ENCODE measurements at places on chromosomes 6 and 20. TPM values are rescaled to one million over a fixed set of nuclear protein-coding genes. Genes with fewer than 3 reads are reported as not detected.

DNA sequence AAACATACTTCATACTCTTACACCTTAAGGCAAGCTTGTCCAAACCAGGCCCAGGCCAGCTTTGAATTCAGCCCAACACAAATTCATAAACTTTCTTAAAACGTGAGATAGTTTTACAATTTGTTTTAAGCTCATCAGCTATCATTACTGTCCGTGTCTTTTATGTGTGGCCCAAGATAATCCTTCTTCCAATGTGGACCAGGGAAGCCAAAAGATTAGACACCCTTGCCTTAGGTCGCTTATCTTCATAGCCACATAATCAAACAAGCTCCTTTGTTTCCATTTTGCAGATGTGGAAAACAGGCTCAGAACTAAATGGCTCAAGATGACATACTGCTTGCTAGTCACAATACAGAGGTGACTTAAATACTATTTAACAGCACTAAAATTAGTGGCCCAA lies 6.0 kb downstream of the SALL4 start:
- H3K4me1 ChIP-seq = peaks cover 14% of the 10 kb centered on the region
- H3K27ac ChIP-seq = no peak overlapping the region
- H3K27me3 ChIP-seq = peaks cover 65% of the 10 kb centered on the region
- no peaks in the 10 kb centered on the region for H3K36me3 ChIP-seq
- no peak for DNase-seq
- no peak overlapping the region for H3K4me3 ChIP-seq

Gene PCIF1
- total RNA-seq = 83.3 TPM

GRCh38 chr6:163566056-163566455 lies 151.5 kb downstream of the QKI start:
- no peaks in the 10 kb centered on the region for H3K4me1 ChIP-seq
- no peak for DNase-seq
- H3K4me3 ChIP-seq = no peak overlapping the region

DNA sequence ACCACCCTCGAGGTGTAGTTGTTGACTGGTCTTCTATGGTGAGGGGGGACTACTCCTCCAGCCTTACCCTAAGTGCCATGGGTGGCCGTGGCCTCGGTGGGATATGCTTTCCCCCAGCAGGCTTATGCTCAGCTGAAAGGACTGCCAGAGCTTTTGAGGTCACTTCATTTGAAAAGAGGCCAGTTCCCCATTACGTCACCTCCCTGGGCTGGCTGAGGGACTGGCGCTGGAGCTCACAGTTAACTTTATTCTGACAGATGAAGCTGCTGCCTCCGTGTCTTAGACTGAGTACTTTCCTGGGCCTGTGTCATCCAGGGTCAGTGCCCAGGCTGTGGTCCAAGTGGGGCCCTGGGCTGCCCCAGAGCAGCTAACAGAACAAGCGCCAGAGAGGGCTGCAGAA lies 42.8 kb upstream of the PCMTD2 start:
- no peak for DNase-seq
- H3K36me3 ChIP-seq = no peaks in the 10 kb centered on the region

Gene NEURL2
- 5.0 TPM for total RNA-seq

- H3K4me3 ChIP-seq = peak overlapping the region; percentile 100
- peak; percentile 68 for DNase-seq
- H3K4me1 ChIP-seq = peaks cover 69% of the 10 kb centered on the region
- peak overlapping the region; percentile 98 for H3K27ac ChIP-seq
- no peaks in the 10 kb centered on the region for H3K27me3 ChIP-seq
These were observed 697 bp downstream of the PPT2 start for GRCh38 chr6:32154514-32155161.

- no peak for DNase-seq
- H3K4me3 ChIP-seq = no peak overlapping the region
- H3K4me1 ChIP-seq = peaks cover 4% of the 10 kb centered on the region
- no peaks in the 10 kb centered on the region for H3K36me3 ChIP-seq
- peaks cover 2% of the 10 kb centered on the region for H3K27me3 ChIP-seq
These were observed 6.7 kb downstream of the C6orf132 start for GRCh38 chr6:42135722-42136121.

DNA sequence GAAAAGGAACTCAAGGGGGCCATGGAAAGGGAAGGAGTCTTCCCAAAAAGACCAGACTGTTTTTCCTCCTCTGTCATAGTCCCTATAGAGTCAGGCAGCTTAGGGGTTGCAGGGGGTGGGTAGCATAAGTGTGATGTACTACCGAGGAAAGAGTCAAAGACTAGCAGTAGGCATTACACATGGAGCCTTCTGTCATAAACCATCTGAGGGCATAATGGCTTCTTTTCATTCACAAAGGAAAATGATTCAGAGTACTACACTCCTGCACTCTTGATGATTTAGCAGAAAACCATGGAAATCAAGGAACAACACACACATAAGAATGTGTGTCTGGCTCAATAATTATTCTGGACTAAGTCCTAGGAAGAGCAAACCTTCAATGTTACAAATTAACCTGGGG lies 14.9 kb downstream of the PLN start:
- peaks cover 41% of the 10 kb centered on the region for H3K4me1 ChIP-seq
- no peaks in the 10 kb centered on the region for H3K27me3 ChIP-seq
- H3K36me3 ChIP-seq = peaks cover 28% of the 10 kb centered on the region
- no peak overlapping the region for H3K4me3 ChIP-seq
- DNase-seq = no peak

Gene BEND3
- 1.9 TPM for total RNA-seq

Gene ADTRP
- 5.0 TPM for total RNA-seq

GRCh38 chr6:53854843-53855567 lies 60.2 kb downstream of the LRRC1 start:
- no peak for DNase-seq
- H3K27me3 ChIP-seq = no peaks in the 10 kb centered on the region
- H3K27ac ChIP-seq = no peak overlapping the region
- peaks cover 11% of the 10 kb centered on the region for H3K4me1 ChIP-seq
- H3K4me3 ChIP-seq = no peak overlapping the region
- no peaks in the 10 kb centered on the region for H3K36me3 ChIP-seq

DNA sequence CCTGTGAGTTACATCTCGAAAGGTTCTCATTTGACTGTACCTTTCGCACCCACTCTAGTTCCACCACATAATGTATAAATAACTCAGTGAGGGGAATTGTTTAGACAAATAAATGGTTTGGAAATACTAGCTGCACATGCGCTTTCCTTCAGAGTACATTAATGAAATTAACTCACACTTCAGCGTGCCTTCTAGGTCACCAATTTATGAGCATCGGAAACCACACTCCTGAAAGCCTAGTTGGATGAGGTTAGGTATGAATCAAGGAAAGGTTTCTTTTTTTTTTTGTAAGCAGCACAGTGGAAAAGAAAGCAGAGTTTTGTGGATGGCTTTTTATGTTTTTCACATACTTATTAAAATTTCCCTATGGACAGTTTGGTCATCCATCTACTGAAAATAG lies 247.8 kb upstream of the TCF21 start:
- no peaks in the 10 kb centered on the region for H3K27me3 ChIP-seq
- H3K36me3 ChIP-seq = no peaks in the 10 kb centered on the region
- no peak overlapping the region for H3K4me3 ChIP-seq
- H3K27ac ChIP-seq = no peak overlapping the region
- no peaks in the 10 kb centered on the region for H3K4me1 ChIP-seq
- no peak for DNase-seq

Gene MATN4
- not detected for total RNA-seq

- H3K4me1 ChIP-seq = no peaks in the 10 kb centered on the region
- peak overlapping the region; percentile 29 for H3K27ac ChIP-seq
- no peak overlapping the region for H3K4me3 ChIP-seq
- DNase-seq = no peak
- peaks cover 1% of the 10 kb centered on the region for H3K27me3 ChIP-seq
These were observed 133.3 kb upstream of the ARMC2 start for GRCh38 chr6:108714766-108715414.

Gene DLGAP4
- total RNA-seq = 30.5 TPM

Gene TRIM10
- not detected for total RNA-seq

GRCh38 chr6:162109480-162110050 lies 618.0 kb downstream of the PRKN start:
- H3K4me3 ChIP-seq = no peak overlapping the region
- peaks cover 28% of the 10 kb centered on the region for H3K36me3 ChIP-seq
- no peak overlapping the region for H3K27ac ChIP-seq
- DNase-seq = no peak

DNA sequence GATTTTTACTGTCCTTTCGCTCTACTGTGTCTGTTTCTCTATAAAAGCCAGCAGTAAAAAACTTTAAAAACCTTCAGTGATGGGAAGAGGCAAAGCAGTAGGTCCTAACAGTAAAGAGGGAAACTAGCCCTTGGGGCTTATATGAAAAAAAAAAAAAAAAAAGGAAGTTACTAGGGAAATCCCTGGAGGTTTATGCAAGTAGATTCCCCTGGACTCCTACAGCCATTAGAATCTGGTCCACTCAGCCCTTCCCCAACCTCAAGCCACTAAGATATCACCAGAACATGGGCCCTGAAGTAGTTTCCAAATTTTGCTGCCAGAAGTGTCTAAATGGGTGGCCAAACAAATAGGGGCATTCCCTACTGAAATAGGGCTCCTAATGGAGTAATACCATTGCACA lies 70.5 kb upstream of the HINT3 start:
- no peak overlapping the region for H3K4me3 ChIP-seq
- no peaks in the 10 kb centered on the region for H3K27me3 ChIP-seq
- no peaks in the 10 kb centered on the region for H3K4me1 ChIP-seq
- DNase-seq = no peak
- H3K36me3 ChIP-seq = peaks cover 80% of the 10 kb centered on the region
- H3K27ac ChIP-seq = no peak overlapping the region

DNA sequence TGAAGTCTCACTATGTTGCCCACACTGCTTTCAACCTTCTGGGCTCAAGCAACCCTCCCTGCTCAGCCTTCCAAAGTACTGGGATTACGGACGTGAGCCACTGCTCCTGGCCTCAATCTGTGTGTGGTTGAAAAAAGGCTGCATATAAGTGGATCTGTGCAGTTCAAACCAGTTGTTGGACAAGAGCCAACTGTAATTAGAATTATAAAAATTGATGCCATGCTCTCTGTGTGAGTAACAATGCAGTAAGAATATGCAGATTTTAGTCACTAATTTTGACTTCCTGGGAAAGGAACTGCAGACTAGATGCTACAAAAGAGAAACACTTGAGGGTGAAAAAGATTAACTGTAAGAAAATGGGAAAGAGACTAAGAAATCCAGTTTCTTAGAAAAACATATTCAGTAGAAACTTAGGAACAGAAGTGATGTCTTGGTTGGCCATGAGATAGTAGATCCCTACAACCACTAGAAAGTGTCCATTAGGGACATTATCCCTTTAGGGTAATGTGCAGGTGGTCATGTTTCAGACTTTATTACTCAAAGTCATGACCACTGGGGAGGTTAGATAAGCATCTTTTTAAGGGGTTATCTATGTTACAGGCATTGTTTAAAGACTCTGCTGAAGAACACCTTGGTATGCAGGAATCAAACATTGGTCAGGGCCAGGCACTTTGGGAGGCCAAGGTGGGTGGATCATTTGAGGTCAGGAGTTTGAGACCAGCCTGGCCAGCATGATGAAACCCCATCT lies 26.3 kb downstream of the ITCH start:
- peaks cover 43% of the 10 kb centered on the region for H3K36me3 ChIP-seq
- no peaks in the 10 kb centered on the region for H3K27me3 ChIP-seq
- peaks cover 44% of the 10 kb centered on the region for H3K4me1 ChIP-seq
- DNase-seq = no peak

Gene CD109
- total RNA-seq = 0.47 TPM

DNA sequence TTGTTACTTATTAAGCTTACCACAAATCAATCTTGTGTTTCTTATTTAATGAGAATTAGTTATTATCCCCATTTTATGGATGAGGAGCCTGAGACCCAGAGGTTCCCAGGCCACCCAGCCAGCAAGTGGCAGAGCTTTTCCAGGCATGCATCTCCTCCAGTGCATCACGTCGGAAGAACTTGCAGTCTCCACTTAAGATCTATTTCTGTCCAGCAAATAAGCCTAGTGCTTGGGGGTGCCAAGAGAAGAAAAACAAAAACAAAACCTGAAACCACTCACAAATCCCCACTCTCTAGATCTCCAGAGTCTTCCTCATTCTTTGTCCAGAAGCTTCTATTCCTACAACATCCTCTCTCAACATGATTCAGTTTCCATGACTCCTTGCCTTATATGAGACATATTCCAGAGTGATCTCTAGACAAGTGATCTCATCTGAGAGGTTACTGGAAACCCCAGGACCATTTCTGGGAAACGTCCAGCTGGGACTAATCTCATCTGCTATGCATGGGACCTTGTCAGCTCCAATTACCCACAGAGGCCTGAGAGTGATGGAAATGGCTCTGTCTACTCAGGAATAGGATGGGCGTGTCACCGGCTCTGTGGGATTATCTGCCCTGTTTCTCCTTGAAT lies 4.1 kb downstream of the GUCA1B start:
- no peak overlapping the region for H3K27ac ChIP-seq
- no peaks in the 10 kb centered on the region for H3K36me3 ChIP-seq
- no peak overlapping the region for H3K4me3 ChIP-seq
- no peak for DNase-seq
- H3K4me1 ChIP-seq = no peaks in the 10 kb centered on the region

GRCh38 chr20:36538026-36538722 lies 3.1 kb upstream of the MYL9 start:
- no peak overlapping the region for H3K27ac ChIP-seq
- no peaks in the 10 kb centered on the region for H3K27me3 ChIP-seq
- H3K36me3 ChIP-seq = no peaks in the 10 kb centered on the region

- H3K36me3 ChIP-seq = no peaks in the 10 kb centered on the region
- no peak for DNase-seq
- H3K27ac ChIP-seq = no peak overlapping the region
- H3K4me1 ChIP-seq = peaks cover 13% of the 10 kb centered on the region
These were observed 143.2 kb upstream of the RNF24 start for GRCh38 chr20:4158466-4159050.

- no peaks in the 10 kb centered on the region for H3K27me3 ChIP-seq
- no peak for DNase-seq
- no peak overlapping the region for H3K4me3 ChIP-seq
- H3K36me3 ChIP-seq = no peaks in the 10 kb centered on the region
- H3K27ac ChIP-seq = no peak overlapping the region
These were observed 95.7 kb downstream of the SMLR1 start for GRCh38 chr6:130922922-130923321.

- H3K4me3 ChIP-seq = peak overlapping the region; percentile 70
- H3K27me3 ChIP-seq = peaks cover 5% of the 10 kb centered on the region
- DNase-seq = peak; percentile 70
- H3K4me1 ChIP-seq = peaks cover 28% of the 10 kb centered on the region
- H3K27ac ChIP-seq = peak overlapping the region; percentile 31
These were observed 4.5 kb upstream of the EBF4 start for GRCh38 chr20:2688041-2688591.

- no peak for DNase-seq
- H3K4me3 ChIP-seq = no peak overlapping the region
- H3K4me1 ChIP-seq = no peaks in the 10 kb centered on the region
- no peak overlapping the region for H3K27ac ChIP-seq
- no peaks in the 10 kb centered on the region for H3K27me3 ChIP-seq
These were observed 544.6 kb upstream of the BTBD3 start for GRCh38 chr20:11372876-11373790.

Gene MTFR2
- 4.3 TPM for total RNA-seq

GRCh38 chr6:151254451-151255081 lies 14.8 kb downstream of the AKAP12 start:
- no peak overlapping the region for H3K27ac ChIP-seq
- no peak for DNase-seq
- H3K4me3 ChIP-seq = no peak overlapping the region

GRCh38 chr20:4043796-4044195 lies 28.4 kb upstream of the RNF24 start:
- H3K4me1 ChIP-seq = peaks cover 6% of the 10 kb centered on the region
- no peaks in the 10 kb centered on the region for H3K27me3 ChIP-seq
- H3K27ac ChIP-seq = no peak overlapping the region
- H3K4me3 ChIP-seq = no peak overlapping the region
- no peaks in the 10 kb centered on the region for H3K36me3 ChIP-seq
- DNase-seq = no peak

Gene OR12D3
- total RNA-seq = not detected

- no peaks in the 10 kb centered on the region for H3K27me3 ChIP-seq
- H3K4me1 ChIP-seq = peaks cover 16% of the 10 kb centered on the region
- peaks cover 83% of the 10 kb centered on the region for H3K36me3 ChIP-seq
- peak overlapping the region; percentile 48 for H3K27ac ChIP-seq
- no peak for DNase-seq
- H3K4me3 ChIP-seq = no peak overlapping the region
These were observed 59.5 kb downstream of the SCAF8 start for GRCh38 chr6:154792761-154793160.

Measured in naive thymus-derived CD8-positive, alpha-beta T cell (primary cell).